ENCODE measurements at places on chromosomes 7 and 10.

DNA sequence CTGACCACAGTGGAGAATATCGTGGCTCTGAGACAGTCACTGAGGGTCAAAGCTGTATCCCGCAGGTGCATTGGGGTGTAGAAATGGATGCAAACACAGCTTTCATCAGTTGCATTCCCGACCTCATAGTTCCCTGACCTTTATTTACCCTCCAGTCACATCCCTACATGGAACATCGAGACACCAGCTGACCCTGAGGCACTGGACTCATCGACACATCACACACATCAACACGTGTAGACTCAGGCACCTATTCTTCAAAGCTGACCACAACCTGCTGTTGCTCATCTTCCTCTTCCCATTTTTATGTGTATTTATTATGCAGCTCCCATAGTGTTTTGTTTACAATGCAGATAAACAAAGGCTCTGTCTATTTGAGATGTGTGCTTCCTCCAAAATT, 396.9 kb upstream of the NRP1 start:
- DNase-seq, result no peak

- no peak for DNase-seq
These were observed 39.3 kb upstream of the NEBL start for GRCh38 chr10:20936396-20936795.

DNA sequence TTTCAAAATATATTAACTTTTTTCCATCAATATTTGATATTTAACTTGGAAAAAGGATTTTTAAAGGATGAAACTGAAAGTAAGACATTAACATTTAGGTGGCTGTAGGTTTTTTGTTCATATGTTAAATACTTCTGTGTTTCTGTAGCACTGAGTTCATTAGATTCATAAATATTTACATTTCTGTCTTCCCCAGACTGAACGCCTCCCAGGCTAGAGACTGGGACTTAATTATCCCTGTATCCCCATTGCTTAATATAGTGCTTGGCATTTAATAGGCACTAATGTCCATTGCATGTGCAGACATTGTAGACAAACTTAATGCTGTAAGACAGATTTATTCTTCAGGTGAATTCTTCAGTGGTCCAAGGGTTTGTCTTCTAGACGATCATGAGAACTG, 7.4 kb downstream of the PTPN12 start:
- DNase-seq, result no peak

- DNase-seq, result no peak
These were observed 34.4 kb downstream of the ASB4 start for GRCh38 chr7:95520136-95520535.

DNA sequence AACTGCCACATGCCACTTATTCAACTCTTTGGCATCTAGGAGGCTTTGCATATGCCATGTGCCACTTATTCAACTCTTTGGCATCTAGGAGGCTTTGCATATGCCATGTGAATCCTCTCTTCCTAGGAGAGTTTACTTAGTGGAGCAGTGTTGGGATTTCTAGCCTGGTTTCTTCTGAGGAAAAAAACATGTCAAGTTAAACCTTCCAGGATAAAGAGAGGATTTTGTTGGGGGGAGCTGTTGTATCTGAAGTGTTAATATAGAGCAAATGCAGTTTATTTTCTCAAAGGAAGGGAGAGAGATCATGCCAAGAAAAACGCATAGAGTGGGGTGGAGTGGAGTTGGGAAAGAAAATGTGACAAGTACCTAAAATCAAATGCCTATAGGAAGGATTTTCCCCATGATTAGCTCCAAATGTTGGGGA, 91.5 kb downstream of the MCU start:
- DNase-seq, result no peak

DNA sequence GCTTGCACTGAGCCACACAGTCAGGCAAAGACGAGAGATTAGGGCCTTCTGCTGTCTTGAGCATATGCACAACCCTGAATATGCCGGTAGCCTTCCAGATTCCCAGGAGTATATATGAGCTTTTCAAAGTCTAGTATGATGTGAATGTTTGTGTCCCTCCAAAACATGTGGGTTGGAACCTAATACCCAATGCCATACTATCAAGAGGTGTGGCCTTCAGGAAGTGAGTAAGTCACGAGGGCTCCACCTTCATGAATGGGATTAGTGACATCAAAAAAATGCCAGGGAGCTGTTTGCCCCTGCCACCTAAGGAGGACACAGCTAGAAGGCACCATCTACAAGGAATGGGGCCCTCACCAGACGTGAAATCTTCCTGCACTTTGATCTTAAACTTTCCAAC, 105.2 kb downstream of the CH25H start:
- no peak for DNase-seq

Measured in DMS 273 treated with DMSO at 0.1 percent for 48 hours (cell line).